ENCODE measurements at places on chromosomes 12 and 14. TPM values are rescaled to one million over a fixed set of nuclear protein-coding genes. Genes with fewer than 3 reads are reported as not detected.

- DNase-seq, result no peak
These were observed 232.6 kb downstream of the FLRT2 start for GRCh38 chr14:85762526-85762925.

The PRB2 gene
- polyA plus RNA-seq, result not detected

The GLIPR1L1 gene
- polyA plus RNA-seq, result 0.51 TPM

The PTPRB gene
- polyA plus RNA-seq, result 18.2 TPM

The ABCD2 gene
- polyA plus RNA-seq, result 0.12 TPM

Measured in right renal pelvis (tissue), 4 donors.